DMS153 (cell line): ENCODE measurements at places on chromosomes 5 and 9.

- DNase-seq: no peak
Observed at GRCh38 chr5:95909738-95910137, 51.9 kb downstream of the ELL2 start.

DNA sequence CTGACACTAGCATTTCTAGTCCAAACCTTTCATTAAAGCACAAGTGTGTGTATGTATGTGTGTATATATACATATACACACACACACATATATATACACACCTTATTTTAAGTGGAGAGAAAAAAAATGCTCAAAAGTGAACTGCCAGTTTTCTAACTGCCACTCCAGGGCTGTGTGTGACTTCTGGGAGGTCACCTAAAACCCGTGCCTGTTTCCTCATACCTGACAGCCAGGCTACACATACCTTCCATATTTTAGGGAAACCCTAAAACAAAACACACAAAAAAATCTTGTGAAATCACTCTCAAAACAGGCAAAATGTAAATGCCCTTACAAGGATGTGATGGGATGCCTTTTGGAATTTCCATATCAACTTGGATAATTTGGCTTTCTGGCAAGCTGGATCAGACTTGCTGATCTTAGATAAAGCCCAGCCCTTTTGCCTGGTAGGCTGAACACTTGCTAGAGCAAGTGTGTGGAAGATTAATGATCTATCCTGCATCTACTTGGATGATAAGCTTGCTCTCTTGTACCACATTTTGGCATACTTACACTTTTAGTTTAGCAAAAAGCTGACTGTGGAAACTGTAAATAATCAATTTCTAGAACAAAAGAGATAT is 127.8 kb downstream of the GNAQ start:
- no peak for DNase-seq

GRCh38 chr9:28770226-28770625 is 1196.9 kb upstream of the C9orf72 start:
- DNase-seq: no peak

DNA sequence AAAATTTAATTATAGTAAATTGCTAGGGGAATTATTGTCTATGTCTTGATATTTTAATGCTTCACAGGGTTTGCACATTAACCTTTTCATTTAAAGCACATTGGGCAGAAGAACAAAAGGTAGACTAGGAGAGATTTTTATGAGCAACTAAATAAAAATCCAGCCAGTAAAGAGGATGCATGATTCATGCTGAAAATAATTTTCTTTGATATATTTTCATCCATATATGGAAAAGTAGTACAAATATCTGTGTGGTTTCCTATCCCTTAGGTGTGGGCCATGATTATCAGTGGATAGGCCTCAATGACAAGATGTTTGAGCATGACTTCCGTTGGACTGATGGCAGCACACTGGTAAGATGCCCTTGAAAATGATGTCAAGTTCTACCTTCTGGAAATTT is 83.1 kb downstream of the VCAN start:
- DNase-seq: no peak

DNA sequence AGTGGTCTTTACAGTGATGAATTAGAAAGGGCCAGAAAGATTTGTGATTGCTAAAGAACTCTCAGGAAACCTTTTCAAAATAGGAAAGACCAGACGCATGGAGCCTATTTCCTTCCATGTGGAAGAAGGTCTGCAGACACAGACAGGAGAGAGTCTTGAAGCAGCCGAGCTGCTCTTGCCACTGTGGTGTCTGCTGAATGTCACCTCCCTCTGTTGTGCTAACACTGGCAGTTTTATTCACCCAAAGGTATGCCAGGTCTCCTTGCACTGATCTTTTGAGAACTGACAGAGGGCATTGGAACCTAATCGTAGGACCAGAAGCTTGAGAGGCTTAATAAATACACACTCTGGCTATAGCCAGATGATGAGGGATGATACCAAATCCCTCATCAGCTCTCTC is 108.7 kb downstream of the SREK1 start:
- no peak for DNase-seq

DNA sequence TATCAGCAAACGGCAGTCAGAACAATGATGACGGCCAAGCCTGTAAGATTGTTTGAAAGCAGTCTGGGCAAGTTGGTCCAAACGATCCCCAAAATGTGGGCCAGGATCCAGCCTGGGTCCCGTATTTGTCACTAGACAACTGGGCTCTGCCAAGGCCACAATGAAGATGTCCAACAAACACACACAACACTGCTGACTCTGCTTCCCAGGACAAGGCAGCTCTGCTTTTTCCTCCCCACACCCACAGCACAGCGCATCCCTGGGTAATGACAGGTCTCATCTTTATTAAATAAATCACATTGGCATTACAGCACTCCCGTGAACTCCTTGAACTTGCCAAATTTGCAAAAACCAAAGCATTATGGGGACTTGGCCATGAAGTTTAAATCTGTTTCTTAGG is 424.1 kb upstream of the ACTBL2 start:
- DNase-seq: no peak

- DNase-seq: peak; percentile 46
Observed at GRCh38 chr5:14016549-14016948, 72.1 kb upstream of the DNAH5 start.

DNA sequence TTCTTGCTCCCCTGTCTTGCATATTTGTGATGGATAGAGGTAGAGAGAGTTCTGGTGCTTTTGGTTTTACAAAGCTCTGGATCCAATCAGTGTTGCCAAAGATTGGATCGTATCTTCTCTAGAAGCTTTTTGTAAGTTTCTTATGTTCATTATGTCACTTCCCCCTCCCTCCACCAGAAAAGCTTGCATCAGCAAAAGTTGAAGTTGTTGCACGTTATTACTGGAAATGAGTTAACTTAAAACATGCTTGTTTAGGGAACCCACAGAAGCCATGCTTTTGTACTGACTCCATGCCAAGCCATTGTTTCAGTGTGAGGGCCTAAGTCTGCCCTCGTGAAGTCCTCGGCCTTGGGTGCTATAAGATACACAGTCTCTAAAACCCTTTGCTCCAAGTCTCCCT is 186.5 kb downstream of the ERCC6L2 start:
- DNase-seq: no peak

DNA sequence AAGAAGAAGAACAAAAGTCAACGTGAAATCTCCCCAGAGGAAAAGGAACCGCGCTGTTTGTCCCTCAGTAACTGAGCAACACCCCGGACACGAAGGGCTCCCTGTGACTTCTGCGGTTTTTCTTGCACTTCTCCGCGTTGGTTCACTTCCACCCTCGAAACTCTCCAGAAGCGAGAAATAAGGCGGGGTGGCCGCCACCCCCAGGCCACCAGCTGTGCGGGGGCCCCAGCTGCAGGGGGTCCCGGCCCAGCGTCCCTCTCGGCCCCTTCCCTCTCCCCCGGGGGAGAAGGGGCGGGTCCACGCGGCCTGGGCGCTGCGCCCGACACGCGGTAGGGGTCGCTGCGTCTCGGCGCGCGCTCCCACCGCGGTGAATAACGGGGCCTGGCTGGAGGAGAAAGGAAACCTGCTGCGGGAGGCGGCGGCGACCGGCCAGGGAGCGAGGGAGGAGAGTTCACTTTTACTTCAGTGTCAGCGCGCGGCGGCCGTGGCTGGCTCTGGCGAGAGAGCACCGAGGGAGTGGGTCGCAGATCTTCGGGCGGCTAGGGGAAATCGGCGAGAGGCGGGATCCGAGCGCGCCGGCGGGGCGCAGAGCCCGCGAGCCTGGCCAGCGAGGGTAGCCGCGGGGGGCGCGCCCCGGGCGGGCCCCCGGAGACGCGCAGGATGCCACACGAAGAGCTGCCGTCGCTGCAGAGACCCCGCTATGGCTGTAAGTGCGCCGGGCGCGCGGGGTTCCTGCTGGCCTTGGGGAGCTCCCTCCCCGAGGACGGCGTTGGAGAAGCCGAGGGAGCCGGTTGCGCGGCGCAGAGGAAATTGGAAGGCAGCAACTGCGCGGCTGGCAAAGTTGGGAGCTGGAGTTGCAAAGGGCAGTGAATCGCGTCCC is at the start of gene IQGAP2:
TSS of gene IQGAP2 (plus strand) at position 400 of the 880 bp plus-strand sequence. CDS start at position 661, 261 bp downstream.
- DNase-seq: no peak

DNA sequence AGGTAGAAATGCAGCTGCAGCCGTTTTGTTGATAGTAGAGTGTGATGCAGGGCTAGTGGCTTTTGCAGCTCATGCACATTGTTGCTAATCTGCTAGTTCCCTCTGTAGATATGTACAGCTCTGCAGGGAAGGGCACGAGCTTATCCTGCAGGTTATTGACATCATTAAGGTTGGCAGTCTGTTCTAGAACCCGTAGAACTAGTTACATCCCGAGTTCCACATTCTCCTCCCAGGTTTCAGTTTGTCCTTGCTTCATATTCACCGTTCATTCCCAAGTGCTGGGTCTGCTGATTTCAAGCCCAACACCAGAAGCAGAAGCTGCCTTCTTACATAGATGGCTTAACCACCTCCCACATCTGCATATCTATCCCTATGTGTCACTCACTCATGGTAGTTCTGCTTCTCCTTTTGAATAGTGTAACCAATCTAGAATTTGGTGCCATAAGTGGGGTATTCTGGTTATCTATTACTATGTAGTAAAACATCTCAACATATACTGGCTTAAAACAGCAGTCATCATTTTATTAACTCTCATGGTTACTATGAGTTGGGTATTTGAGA is 38.1 kb downstream of the CRHBP start:
- DNase-seq: no peak

DNA sequence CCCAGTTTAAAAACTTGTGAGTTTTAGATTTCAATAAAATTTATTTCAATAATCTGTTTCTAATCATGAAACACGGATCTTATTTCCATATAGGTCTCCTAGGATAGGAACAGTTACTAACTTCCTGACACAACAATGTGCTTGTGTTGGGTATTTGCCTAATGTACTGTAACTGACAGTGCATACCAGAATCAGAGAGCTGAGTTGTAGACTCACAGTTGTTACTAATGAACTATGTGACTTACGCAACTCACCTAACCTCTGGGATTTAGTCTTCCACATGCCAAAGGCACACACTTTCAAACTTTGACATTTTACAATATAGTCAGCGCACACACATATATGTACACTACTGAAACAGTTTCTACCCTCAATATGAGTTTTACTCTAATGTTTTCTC is 77.7 kb downstream of the HOMER1 start:
- no peak for DNase-seq

- DNase-seq: no peak
Observed at GRCh38 chr5:181200816-181201215, 4.2 kb downstream of the TRIM7 start.

DNA sequence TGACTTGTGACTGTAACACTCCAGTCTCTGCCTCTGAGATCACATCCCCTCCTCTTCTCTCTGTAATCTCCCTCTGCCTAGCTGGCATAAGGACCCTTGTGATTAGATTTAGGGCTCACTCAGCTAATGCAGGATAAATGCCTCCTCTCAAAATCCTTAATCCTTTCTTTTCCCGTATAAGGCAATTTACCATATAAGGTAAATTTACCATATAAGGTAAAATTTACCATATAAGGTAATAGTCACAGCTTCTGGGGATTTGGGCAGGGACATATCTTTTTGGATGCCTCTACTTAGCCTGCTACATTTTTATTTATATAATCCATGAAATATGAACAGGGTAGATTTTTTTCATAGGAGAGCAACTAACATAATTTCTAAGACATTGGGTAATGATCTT is 318.0 kb upstream of the PUM3 start:
- DNase-seq: no peak

GRCh38 chr9:124125651-124125977 is 114.0 kb downstream of the LHX2 start:
- no peak for DNase-seq

DNA sequence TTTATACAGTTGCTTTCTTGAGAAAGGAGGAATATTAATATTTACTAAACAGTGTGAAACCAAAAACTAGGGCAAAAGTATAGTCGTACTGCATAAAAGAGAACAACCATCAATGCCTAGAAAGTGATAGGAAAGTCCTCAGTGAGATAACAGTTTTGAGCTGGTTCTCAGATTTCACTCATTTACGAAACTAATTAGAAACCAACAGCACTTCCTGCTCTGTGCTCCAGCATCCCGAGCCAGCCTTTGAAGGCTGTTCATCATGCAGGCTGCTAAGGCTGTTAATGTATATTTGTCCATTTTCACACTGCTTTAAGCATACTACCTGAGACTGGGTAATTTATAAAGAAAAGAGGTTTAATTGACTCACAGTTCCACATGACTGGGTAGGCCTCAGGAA is 2039.9 kb downstream of the EFNA5 start:
- DNase-seq: no peak

GRCh38 chr5:128121651-128122050 is 38.1 kb downstream of the SLC12A2 start:
- no peak for DNase-seq

GRCh38 chr5:37247036-37247435 is 2.1 kb downstream of the CPLANE1 start:
- no peak for DNase-seq

GRCh38 chr5:68379275-68380036 is 163.9 kb downstream of the PIK3R1 start:
- no peak for DNase-seq

- no peak for DNase-seq
Observed at GRCh38 chr9:7286101-7286500, 513.5 kb downstream of the DMAC1 start.

GRCh38 chr9:129007035-129007765 is 20.9 kb downstream of the SH3GLB2 start:
- DNase-seq: no peak

GRCh38 chr5:161372682-161373344 is 173.7 kb downstream of the GABRB2 start:
- no peak for DNase-seq

- DNase-seq: peak; percentile 82
Observed at GRCh38 chr5:125326150-125326510, 579.7 kb upstream of the ZNF608 start.

DNA sequence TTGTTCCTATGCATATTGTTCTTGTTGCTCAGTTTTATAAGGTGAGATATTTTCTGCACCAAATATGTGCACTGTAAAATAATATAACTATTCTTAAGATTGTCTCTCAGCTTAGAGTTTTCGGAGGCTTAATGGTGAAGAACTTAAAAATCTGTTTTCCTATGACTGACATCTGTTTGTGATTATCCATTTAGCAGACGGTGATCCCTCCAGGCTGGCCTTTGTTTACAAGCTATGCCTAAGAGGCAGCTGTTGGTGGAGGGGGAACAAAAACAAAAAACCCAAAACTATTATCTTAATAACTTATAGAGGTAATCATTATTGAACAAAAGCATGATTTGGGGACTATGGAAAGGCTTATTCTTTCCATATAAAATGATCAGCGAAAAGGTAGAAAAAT is 658 bp downstream of the PDCD1LG2 start:
- no peak for DNase-seq

DNA sequence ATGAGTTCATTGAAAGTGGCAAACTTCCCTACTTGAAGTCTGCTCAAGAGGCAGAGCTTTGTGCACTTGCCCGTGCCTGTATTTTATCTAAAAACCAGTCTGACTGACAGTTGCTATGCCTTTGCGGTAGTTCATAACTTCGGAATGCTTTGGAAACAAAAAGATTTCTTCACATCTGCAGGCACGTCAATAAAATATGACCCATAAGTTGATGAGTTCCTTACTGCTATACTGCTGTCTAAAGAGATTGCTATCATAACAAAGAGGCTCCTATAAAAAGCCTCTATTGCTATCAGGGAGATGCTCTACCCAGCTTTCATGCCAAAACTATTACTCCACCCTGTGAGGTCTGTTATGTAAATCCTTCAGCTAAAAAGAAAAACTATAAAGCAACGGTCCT is 25.4 kb upstream of the RNF20 start:
- no peak for DNase-seq

- DNase-seq: no peak
Observed at GRCh38 chr9:113502427-113503034, 39.0 kb downstream of the RGS3 start.
